T-cell (primary cell): ENCODE measurements at places on chromosomes 2 and 18. TPM values are rescaled to one million over a fixed set of nuclear protein-coding genes. Genes with fewer than 3 reads are reported as not detected.

TRIM43 gene
- total RNA-seq: not detected

DYSF gene
- total RNA-seq: 1.9 TPM

PPIG gene
- 63.6 TPM for total RNA-seq

- no peak overlapping the region for H3K27ac ChIP-seq
- no peak for DNase-seq
- no peaks in the 10 kb centered on the region for H3K36me3 ChIP-seq
- no peaks in the 10 kb centered on the region for H3K4me1 ChIP-seq
- H3K27me3 ChIP-seq: no peaks in the 10 kb centered on the region
Measured at GRCh38 chr2:193695367-193695766, 1500.6 kb upstream of the TMEFF2 start.

- no peak for DNase-seq
- H3K4me3 ChIP-seq: no peak overlapping the region
- no peaks in the 10 kb centered on the region for H3K4me1 ChIP-seq
- H3K36me3 ChIP-seq: no peaks in the 10 kb centered on the region
Measured at GRCh38 chr2:101199251-101199791, 48.1 kb upstream of the TBC1D8 start.

DNA sequence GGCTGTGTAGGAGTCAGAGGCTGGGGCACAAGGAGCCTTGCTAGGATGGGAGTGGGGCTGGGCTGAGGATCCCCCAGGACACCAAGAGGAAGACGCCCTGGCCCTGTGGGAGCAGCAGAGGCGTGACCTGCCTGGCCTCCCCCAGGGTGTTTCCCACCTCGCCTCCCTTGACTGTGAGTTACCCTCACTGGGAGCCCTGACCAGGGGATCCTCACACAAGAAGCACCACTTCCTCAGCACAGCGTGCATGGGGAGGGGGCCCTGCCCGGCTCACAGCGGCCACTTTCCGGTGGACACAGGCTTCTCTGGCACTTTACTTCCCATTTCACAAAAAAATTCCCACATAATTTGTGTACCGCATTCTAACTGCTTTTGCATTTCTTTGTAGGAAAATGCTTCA lies 187.7 kb downstream of the EIPR1 start:
- peaks cover 24% of the 10 kb centered on the region for H3K36me3 ChIP-seq
- no peaks in the 10 kb centered on the region for H3K4me1 ChIP-seq
- no peaks in the 10 kb centered on the region for H3K27me3 ChIP-seq
- no peak overlapping the region for H3K27ac ChIP-seq
- no peak overlapping the region for H3K4me3 ChIP-seq

DNA sequence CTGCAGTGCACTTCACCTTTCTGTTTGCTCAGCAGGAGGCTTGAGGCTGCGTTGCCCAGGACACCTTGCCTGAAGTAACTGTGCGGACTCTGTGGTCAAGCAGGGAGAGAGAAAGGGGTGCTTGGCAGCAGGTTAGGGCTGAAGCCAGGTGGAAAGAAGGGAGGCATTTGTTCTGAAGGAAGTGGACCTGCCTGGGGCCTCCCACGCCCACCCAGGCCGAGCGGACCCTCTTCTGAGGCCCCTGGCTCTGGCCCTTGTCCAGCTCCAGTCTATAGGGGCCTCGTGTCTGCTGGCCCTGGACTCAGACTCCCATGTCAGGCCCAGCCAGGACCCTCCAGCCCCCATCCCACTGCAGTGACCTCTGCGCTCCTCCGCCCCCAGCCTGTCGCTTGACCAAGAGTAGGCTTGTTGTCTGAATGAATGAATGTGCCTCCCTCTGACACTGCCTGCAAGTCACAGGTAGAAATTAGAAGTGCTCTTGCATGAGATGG lies 2.5 kb downstream of the SNED1 start:
- H3K4me3 ChIP-seq: no peak overlapping the region
- DNase-seq: no peak
- H3K27ac ChIP-seq: no peak overlapping the region
- H3K4me1 ChIP-seq: peaks cover 2% of the 10 kb centered on the region

GRCh38 chr2:203484266-203485112 lies 50.6 kb downstream of the RAPH1 start:
- peaks cover 3% of the 10 kb centered on the region for H3K4me1 ChIP-seq
- no peak overlapping the region for H3K4me3 ChIP-seq
- no peaks in the 10 kb centered on the region for H3K36me3 ChIP-seq
- peak; percentile 3 for DNase-seq

DNA sequence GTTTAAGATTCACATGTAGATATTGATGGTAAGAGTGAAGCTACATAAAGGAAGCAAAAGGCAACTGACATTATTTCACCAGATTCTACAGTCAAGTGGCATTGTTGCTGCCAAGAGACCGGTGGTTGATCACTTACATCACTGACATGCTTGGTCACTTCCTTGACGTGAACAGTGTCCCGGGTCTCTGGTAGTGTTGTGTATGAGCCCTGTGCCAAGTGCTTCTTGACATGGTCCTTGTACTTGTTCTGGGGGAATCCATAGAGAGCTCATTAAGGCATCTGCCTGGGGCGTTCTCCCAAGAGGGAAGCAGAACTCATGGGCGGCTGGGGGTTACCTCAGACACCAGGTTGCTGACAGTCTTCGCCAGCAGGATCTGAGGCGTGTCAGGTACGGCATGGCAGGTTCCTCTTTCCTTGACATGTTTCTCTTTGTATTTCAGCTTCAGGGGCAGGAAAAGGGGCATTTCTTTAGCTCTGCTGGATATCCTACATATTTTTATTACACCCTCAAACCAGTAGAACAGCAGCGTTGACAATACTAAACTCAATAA lies 116.2 kb downstream of the RIF1 start:
- no peaks in the 10 kb centered on the region for H3K36me3 ChIP-seq
- no peak for DNase-seq
- H3K4me1 ChIP-seq: no peaks in the 10 kb centered on the region

DNA sequence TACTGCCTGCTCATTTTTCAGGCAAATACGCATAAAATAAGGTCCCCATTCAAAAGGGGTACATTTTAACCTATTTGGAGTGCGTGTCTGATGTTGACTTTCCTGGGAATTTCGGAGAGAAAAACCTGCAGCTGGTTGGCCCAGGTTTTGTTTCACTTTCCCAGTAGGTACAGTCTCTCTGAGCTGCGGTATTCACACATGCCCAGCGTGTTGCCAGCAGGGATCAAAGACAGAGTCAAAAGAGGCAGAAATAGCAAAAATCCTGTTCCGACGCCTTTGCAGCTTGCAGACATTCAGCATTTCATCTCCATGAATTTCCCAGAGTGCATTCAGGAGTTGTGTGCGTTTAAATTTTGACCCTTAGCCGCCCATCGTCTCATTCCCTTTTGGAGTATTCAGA lies 855.4 kb upstream of the CELF4 start:
- H3K4me3 ChIP-seq: no peak overlapping the region
- no peaks in the 10 kb centered on the region for H3K36me3 ChIP-seq
- DNase-seq: no peak
- no peaks in the 10 kb centered on the region for H3K27me3 ChIP-seq

DNA sequence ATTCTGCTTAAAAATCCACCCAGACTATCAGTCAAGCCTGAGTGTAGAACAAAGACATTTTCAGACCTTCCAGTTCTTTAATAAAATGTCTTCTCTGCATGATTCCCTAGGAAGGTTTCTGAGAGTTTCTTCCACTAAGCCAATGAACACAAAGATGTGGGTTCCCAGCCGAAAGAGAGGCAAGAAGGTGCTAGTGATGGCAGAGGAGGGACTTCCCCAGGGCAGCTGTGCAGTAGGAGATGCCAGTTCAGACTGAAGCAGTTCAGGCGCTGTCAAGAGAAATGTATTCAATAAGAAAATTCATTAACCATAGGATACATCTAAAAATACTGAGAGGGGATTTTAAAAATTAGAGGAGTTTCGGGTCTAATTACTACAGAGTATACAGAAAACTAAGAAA lies 83.3 kb downstream of the RND3 start:
- no peak overlapping the region for H3K4me3 ChIP-seq
- H3K27me3 ChIP-seq: no peaks in the 10 kb centered on the region
- H3K4me1 ChIP-seq: no peaks in the 10 kb centered on the region
- no peaks in the 10 kb centered on the region for H3K36me3 ChIP-seq

DNA sequence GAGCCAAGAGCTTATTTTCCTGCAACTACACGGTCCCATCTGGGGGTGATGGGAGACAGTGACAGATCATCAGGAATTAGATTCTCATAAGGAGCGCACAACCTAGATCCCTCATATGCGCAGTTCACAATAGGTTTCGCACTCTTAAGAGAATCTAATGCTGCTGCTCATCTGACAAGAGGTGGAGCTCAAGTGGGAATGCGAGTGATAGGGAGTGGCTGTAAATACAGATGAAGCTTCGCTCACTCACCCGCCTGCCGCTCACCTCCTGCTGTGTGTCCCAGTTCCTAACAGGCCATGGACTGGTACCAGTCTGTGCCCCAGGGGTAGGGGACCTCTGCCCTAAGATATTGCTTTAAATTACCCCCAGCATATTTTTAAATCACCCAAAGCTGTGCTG lies 10.8 kb downstream of the LRRFIP1 start:
- DNase-seq: no peak
- H3K27ac ChIP-seq: no peak overlapping the region
- H3K36me3 ChIP-seq: no peaks in the 10 kb centered on the region
- no peaks in the 10 kb centered on the region for H3K27me3 ChIP-seq
- no peak overlapping the region for H3K4me3 ChIP-seq
- H3K4me1 ChIP-seq: no peaks in the 10 kb centered on the region

DNA sequence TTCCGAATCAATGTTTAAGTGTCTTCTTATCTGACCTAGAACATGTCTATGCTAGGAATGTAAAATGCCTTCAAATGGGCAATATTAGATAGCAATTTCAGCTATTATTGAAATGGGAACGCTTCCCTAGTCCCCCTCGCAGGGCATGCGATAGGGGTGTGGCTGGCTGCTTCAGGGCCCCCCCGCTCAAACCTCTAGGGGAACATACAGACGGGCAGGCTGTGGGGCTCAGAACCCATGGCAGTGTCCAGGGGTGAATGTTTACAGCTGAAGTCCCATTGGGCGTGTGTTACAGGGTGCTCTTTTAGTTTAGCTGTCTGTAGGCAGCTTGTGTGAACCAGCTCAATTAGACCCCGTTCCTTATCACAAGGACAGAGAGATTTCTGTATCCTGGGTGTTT lies 315.9 kb downstream of the DSEL start:
- H3K4me3 ChIP-seq: no peak overlapping the region
- no peak overlapping the region for H3K27ac ChIP-seq
- H3K4me1 ChIP-seq: no peaks in the 10 kb centered on the region
- H3K36me3 ChIP-seq: no peaks in the 10 kb centered on the region

GRCh38 chr2:98568161-98568956 lies 40.0 kb downstream of the COA5 start:
- H3K27me3 ChIP-seq: no peaks in the 10 kb centered on the region
- H3K27ac ChIP-seq: no peak overlapping the region
- no peak for DNase-seq
- H3K36me3 ChIP-seq: peaks cover 100% of the 10 kb centered on the region
- H3K4me1 ChIP-seq: no peaks in the 10 kb centered on the region

GRCh38 chr2:173555833-173556232 lies 201.2 kb downstream of the CDCA7 start:
- peaks cover 5% of the 10 kb centered on the region for H3K27me3 ChIP-seq
- H3K27ac ChIP-seq: no peak overlapping the region
- DNase-seq: no peak

- H3K4me1 ChIP-seq: no peaks in the 10 kb centered on the region
- no peak overlapping the region for H3K4me3 ChIP-seq
- H3K36me3 ChIP-seq: no peaks in the 10 kb centered on the region
- no peaks in the 10 kb centered on the region for H3K27me3 ChIP-seq
- no peak for DNase-seq
- no peak overlapping the region for H3K27ac ChIP-seq
Measured at GRCh38 chr2:157190151-157190550, 67.4 kb upstream of the GALNT5 start.

DNA sequence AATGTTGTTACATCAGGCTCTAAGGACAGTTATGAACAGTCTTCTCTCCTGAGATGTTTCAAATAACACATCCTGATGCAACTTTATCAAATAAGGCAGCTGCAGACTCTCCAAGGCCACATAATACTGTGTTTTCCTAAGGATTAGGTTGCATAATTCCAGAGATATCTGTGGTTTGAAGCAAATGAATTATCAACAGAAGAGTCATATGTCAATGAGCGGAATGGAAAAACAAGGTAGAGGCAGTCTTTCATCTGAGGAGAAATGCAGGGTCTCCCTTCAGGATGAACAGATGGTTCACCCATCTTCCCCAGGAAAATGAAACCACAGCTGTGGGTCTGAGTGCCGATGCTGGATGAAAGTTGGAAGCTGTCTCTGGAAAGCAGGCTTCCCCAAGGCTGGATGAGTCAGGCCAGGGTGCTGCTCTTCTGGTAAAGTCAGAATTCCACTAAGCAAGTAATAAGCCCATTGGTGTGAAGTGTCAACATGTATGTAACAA lies 22.2 kb downstream of the LYG1 start:
- no peaks in the 10 kb centered on the region for H3K4me1 ChIP-seq
- H3K27ac ChIP-seq: no peak overlapping the region
- H3K4me3 ChIP-seq: no peak overlapping the region
